Stimulated activated CD8-positive, alpha-beta memory T cell treated with anti-CD3 and anti-CD28 coated beads, Interleukin-2, amount 100 ng/mL, for 48 hours (primary cell): ENCODE measurements at places on chromosomes 3 and 15.

GRCh38 chr15:67119238-67119846 is 53.9 kb downstream of the SMAD3 start:
- no peak for DNase-seq

DNA sequence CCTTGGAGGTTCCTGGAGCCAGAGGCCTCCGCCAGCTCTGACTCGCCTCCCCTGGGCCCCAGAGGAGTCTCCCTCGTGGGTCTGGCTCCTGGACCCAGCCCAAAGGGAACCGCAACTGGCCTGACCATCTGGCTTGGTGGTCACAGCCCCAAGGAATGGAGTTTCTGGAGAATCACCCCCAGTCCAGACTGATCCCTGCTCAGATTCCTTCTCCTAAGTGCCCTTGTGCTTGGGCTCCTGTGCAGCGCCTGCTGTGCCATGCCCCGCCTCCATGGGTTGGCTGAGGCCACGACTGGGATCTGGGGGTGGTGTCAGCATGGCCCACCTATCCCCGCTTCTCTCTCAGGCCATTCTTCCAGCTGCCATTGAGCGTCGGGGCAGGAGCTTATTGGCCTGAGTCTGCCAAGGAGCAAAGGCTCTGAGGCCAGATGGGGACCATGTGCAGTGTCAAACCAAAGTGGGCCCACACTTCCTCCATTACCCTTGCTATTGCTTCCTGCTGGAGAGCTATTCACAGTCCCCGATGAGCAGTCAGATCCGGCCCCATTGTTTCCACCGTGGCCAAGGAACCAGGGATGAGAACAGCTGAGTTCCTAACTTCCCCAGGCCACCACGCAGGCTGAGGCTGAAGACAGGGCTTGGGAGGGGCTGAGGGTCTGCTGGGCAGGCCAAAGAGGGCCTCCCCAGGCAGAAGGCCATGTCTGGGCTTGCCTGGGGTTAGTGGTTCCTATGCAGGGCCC is 19.0 kb downstream of the CSPG4 start:
- no peak for DNase-seq

DNA sequence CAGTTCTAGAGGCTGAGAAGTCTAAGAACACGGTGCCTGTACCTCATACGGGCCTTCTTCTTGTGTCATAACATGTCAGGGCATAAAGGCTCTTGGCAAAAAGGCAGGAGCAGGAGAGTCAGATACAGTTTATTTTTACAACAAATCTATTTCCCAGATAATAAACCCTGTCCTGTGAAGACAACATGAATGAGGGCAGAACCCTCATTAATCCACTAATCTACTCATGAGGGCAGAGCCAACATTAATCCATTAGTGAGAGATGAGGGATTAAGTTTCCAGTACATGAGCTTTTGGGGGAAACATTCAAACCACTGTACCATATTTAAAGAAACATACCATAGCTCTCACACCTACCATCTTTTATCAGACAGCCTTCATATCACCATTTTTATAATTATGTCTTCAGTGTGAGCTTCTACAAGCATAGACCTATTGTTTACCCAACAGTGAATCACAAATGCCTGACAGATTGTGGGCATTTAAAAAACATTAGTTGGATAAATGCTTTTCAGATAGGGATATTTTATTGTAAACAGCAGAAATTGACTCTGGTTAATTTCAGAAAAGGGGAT is 645.8 kb downstream of the GRM7 start:
- DNase-seq, result no peak

DNA sequence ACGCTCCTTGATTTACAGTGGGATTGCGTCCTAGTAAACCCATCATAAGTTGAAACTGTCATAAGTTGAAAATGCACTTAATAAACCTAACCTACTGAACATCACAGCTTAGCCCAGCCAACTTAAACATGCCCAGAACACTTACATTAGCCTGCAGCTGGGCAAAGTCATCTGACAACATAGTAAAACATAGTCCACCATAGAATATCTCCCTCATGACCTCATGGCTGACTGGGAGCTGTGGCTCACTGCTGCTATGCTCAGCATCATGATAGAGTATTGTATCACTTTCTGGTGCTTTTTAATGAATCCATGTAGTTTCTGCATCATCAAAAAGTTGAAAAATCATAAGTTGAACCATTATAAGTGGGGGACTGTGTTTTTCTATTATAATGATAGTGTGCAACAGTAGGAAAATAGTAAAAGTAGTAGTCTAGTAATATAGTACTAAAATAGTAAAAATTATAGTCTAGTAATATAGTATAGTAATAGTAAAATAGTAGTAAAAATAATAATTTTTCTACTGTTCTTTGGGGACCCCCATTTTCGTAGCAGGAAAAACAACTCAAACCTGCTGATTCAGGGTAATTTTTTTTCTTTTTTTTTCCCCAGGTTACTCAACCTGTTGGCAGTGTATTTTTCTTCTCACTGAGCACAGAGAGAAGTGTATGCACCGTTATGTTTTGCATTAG is 233.5 kb downstream of the MYRIP start:
- no peak for DNase-seq

DNA sequence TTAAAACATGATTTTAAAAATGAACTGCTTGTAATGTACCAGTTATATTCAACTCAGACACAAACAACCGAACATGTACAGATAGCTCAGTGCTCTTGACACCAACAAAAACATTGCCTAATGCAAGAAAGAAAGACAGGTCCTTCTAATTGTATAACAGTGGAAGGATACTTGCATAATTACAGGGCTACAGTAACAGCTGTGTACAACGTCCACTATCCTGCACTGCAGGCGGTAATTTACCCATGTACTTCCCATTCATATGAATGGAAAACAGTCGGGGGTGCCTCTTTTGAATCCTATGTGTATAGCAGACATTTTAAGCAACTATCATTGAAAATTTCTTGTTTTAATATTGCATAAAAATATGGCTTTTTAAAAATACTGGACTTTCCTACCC is 41.1 kb upstream of the PLSCR5 start:
- DNase-seq, result no peak

GRCh38 chr15:32649342-32649741 is 7.8 kb downstream of the SCG5 start:
- no peak for DNase-seq

GRCh38 chr15:80999623-81000036 is 1.1 kb upstream of the TLNRD1 start:
- peak; percentile 44 for DNase-seq

DNA sequence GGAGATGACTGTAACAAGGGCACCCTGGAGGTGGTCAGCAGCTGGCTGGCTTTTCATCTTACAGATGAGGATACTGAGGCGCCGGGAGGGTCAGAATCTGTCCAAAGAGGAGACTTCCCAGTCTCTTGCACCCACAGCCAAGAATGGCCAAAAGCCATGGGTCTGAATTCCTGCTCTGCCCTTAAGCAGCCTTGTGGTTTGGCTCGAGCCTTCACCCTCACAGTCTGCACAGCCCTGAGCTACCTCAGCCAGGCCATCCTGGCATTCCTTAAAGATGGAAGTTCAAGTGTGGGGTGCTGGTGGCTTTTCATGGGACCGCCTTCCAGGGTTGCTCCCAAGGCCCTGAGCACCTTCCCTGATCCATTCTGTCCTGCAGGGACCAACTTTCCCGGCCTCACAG is 59.2 kb downstream of the CACNA2D2 start:
- no peak for DNase-seq
